HepG2 (cell line): ENCODE measurements at places on chromosomes 7 and 10.

DNA sequence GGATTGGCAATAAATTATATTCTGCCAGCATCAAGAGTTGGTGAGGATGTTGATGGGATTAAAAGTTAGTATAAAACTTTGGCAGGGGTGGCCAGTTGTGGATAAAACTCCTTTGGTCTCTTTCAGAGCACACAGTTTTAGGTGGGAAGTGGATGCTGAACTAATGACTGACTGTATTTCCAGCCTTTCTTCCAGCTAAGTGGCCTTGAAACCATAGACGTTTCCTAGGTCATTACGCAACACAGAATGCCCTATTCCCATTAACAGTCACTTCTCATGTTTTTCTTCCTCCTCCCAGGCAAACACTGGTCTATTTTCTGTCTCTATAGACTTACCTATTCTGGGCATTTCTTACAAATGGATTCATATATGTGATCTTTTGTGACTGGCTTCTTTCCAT is 467.4 kb downstream of the NEBL start:
- no peak overlapping the region for H3K27ac ChIP-seq
- H3K4me1 ChIP-seq: no peaks in the 10 kb centered on the region
- H3K4me3 ChIP-seq: no peak overlapping the region
- H3K36me3 ChIP-seq: no peaks in the 10 kb centered on the region
- no peaks in the 10 kb centered on the region for H3K27me3 ChIP-seq

GRCh38 chr7:112286250-112287086 is 80.0 kb downstream of the ZNF277 start:
- H3K27me3 ChIP-seq: no peaks in the 10 kb centered on the region
- no peak for DNase-seq
- peaks cover 25% of the 10 kb centered on the region; the same call in 2 of the 3 replicates for H3K36me3 ChIP-seq
- H3K27ac ChIP-seq: no peak overlapping the region

- DNase-seq: no peak
- peaks cover 10% of the 10 kb centered on the region for H3K4me1 ChIP-seq
- no peak overlapping the region for H3K4me3 ChIP-seq
- H3K27me3 ChIP-seq: peaks cover 7% of the 10 kb centered on the region; the same call in 2 of the 3 replicates
Observed at GRCh38 chr10:130370721-130371120, 234.5 kb downstream of the GLRX3 start.

DNA sequence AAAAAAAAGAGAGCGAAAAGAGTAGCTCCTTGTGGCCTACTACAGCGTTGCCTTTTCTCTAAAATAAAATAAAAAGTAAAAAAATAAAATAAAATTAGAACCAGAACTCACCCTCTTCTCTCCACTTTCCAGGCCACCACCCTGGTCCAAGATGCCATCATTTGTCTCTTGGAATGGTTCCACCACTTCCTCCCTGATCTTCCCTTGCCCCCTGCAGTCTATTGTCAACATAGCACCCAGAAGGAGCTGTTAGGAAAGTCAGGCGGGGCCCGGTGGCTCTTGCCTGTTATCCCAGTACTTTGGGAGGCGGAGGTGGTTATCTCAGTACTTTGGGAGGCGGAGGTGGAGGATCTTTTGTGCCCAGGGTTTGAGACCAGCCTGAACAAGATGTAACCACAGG is 7.6 kb upstream of the GRID2IP start:
- no peaks in the 10 kb centered on the region for H3K36me3 ChIP-seq
- no peak overlapping the region for H3K4me3 ChIP-seq
- DNase-seq: peak; percentile 73
- no peak overlapping the region for H3K27ac ChIP-seq

GRCh38 chr10:101266381-101267289 is 37.4 kb upstream of the LBX1 start:
- H3K4me3 ChIP-seq: no peak overlapping the region
- H3K36me3 ChIP-seq: no peaks in the 10 kb centered on the region
- no peak overlapping the region for H3K27ac ChIP-seq
- H3K4me1 ChIP-seq: no peaks in the 10 kb centered on the region

GRCh38 chr7:75601539-75601938 is 109.4 kb downstream of the SPDYE5 start:
- H3K27me3 ChIP-seq: no peaks in the 10 kb centered on the region
- H3K4me1 ChIP-seq: no peaks in the 10 kb centered on the region
- H3K36me3 ChIP-seq: no peaks in the 10 kb centered on the region
- DNase-seq: no peak
- no peak overlapping the region for H3K4me3 ChIP-seq
- no peak overlapping the region for H3K27ac ChIP-seq

GRCh38 chr10:48993627-48994026 is 54.0 kb upstream of the LRRC18 start:
- H3K27me3 ChIP-seq: no peaks in the 10 kb centered on the region
- H3K4me3 ChIP-seq: no peak overlapping the region
- no peaks in the 10 kb centered on the region for H3K4me1 ChIP-seq
- no peaks in the 10 kb centered on the region for H3K36me3 ChIP-seq
- DNase-seq: no peak
- H3K27ac ChIP-seq: no peak overlapping the region

DNA sequence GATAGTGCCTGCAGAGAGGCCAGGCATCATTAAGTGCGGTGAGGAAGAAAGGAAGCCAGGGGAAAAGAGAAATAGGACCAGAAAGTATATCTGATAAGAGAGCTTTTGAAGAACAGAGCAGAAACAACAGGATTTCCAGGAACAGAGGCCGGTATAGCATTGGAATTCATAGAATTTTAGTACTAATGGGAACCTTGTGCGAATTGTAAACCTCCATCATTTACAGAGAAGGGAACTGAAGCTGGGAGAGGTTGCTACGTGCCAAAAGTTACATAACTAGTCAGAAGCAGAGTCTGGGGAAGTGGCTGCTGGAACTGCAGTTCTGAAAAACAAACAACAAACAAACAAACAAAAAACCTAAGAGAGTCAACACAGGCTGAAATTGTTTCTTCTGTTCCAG is 5.4 kb upstream of the ZMYND11 start:
- H3K4me3 ChIP-seq: no peak overlapping the region
- H3K36me3 ChIP-seq: no peaks in the 10 kb centered on the region
- H3K27ac ChIP-seq: no peak overlapping the region
- DNase-seq: no peak
- no peaks in the 10 kb centered on the region for H3K27me3 ChIP-seq

DNA sequence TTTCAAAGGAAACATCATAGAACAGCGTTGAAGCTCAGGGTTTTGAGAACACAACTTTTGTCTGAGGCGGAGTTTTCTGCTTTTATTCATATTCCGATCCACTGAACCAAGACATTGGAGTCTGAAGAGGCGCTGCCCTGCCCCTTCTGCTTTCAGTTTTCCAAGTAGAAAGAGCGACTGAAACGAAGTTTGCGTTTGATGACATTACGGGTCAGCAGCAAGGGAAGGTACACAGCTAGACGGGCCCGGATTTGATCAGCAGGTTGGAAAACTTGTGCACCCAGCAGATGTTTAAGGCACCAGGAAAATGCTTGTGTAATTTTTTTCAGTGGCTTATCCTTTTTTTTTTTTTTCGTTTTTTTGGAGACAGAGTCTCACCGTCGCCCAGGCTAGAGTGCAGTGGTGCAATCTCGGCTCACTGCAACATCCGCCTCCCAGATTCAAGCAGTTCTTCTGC is 720 bp downstream of the SUN1 start:
- DNase-seq: no peak
- peaks cover 23% of the 10 kb centered on the region for H3K4me1 ChIP-seq
- no peak overlapping the region for H3K4me3 ChIP-seq
- H3K27me3 ChIP-seq: no peaks in the 10 kb centered on the region

- peaks cover 3% of the 10 kb centered on the region; the same call in 1 of the 3 replicates for H3K27me3 ChIP-seq
- no peak overlapping the region for H3K27ac ChIP-seq
- no peak for DNase-seq
- H3K36me3 ChIP-seq: no peaks in the 10 kb centered on the region
- no peak overlapping the region for H3K4me3 ChIP-seq
Observed at GRCh38 chr10:14414901-14415300, 84.2 kb upstream of the FRMD4A start.

DNA sequence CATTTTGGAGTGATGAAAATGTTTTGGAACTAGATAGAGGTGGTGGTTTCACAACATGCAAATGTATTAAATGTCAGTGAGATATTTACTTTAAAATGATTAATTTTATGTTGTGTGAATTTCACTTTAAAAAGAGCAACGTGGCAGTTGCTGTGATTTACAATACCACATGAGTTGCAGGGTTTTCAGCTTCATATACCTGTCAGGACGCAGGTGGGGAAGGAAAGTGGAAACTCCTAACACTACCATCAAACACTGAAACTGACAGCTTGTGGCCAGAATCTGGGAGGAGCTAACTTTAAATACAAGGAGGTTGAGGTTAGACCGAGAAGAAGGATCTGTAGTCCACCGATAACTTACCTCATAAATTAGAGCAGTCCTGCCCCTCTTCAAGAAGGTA is 168.9 kb upstream of the TMEM72 start:
- no peak for DNase-seq
- H3K27ac ChIP-seq: no peak overlapping the region
- H3K4me1 ChIP-seq: peaks cover 4% of the 10 kb centered on the region; the same call in 1 of the 2 replicates

- no peak overlapping the region for H3K4me3 ChIP-seq
- DNase-seq: no peak
- no peaks in the 10 kb centered on the region for H3K36me3 ChIP-seq
- peaks cover 39% of the 10 kb centered on the region for H3K4me1 ChIP-seq
- H3K27ac ChIP-seq: no peak overlapping the region
Observed at GRCh38 chr7:140316165-140316661, 82.1 kb downstream of the SLC37A3 start.

- no peak overlapping the region for H3K27ac ChIP-seq
- no peaks in the 10 kb centered on the region for H3K4me1 ChIP-seq
- H3K4me3 ChIP-seq: no peak overlapping the region
- no peaks in the 10 kb centered on the region for H3K27me3 ChIP-seq
- no peak for DNase-seq
- no peaks in the 10 kb centered on the region for H3K36me3 ChIP-seq
Observed at GRCh38 chr7:15719311-15719710, 32.8 kb upstream of the MEOX2 start.

DNA sequence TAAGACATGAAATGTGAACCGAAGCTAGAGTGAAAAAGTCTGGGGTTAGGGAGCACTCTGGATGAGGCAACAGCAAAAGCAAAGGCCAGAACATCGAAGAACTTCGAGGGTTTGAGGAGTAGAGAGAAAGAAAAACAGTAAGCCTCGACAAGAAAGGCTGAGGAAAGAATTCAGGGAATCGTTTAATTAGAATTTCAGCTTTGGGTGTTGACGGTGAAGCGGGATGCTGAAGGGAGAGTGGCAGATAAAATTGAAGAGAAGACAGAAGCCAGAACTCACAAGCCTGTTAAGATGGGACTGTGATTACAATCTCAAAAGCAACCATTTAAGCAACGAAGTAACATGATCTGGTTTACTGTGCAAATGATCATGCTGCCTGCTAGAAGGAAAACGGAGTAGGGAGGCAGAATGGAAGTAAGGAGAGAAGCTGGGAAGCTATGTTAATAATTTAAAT is 2.1 kb downstream of the TRDMT1 start:
- no peak overlapping the region for H3K27ac ChIP-seq
- peaks cover 32% of the 10 kb centered on the region for H3K4me1 ChIP-seq
- no peak overlapping the region for H3K4me3 ChIP-seq
- DNase-seq: no peak

GRCh38 chr7:30244340-30244739 is 40.1 kb upstream of the ZNRF2 start:
- H3K36me3 ChIP-seq: no peaks in the 10 kb centered on the region
- no peaks in the 10 kb centered on the region for H3K27me3 ChIP-seq
- no peak overlapping the region for H3K4me3 ChIP-seq
- no peak overlapping the region for H3K27ac ChIP-seq
- peaks cover 55% of the 10 kb centered on the region for H3K4me1 ChIP-seq
- DNase-seq: no peak

DNA sequence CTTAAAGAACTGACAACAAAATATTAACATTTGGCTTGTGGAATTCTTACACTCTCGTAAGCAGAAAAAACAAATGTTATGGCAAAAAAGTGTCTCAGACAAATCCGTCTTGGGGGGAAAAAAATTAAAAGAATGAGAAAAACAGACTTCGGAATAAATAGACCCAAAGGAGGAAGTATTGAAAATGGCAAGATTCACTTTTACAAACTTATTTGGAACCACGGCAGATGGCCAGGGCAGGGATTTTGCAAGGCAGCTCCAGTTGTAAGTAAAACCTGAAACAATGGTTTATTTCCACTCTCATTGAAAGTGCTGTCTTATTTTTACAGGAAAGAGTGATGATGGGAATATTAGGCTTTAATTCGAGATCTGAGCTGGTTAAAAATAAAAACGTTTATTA is 1.5 kb upstream of the ZNF438 start:
- no peaks in the 10 kb centered on the region for H3K27me3 ChIP-seq
- DNase-seq: no peak
- no peak overlapping the region for H3K4me3 ChIP-seq
- peaks cover 24% of the 10 kb centered on the region for H3K4me1 ChIP-seq
- no peaks in the 10 kb centered on the region for H3K36me3 ChIP-seq

DNA sequence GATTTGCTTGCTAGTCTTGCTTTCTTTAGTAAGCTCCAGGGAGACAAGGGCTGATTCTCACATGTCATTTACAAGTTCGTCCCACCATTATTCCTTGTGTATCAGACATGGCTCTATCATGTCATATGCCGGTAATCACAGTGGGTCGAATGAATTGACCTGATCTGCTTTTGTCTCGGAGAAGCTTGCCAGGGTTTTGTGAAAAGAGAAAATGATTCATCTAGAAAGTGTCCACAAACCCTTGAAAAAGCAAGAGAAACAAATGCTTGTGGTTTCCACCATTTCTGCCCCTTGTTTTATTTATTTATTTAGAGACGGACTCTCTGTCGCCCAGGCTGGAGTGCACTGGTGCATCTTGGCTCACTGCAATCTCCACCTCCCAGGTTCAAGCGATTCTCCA is 278.5 kb downstream of the TCF7L2 start:
- no peak overlapping the region for H3K4me3 ChIP-seq
- H3K36me3 ChIP-seq: no peaks in the 10 kb centered on the region
- no peaks in the 10 kb centered on the region for H3K4me1 ChIP-seq
- DNase-seq: no peak
- no peak overlapping the region for H3K27ac ChIP-seq
- H3K27me3 ChIP-seq: peaks cover 31% of the 10 kb centered on the region; the same call in 2 of the 3 replicates

GRCh38 chr10:96687317-96688012 is 32.8 kb downstream of the PIK3AP1 start:
- no peak overlapping the region for H3K4me3 ChIP-seq
- no peaks in the 10 kb centered on the region for H3K36me3 ChIP-seq
- DNase-seq: no peak
- no peaks in the 10 kb centered on the region for H3K4me1 ChIP-seq
- H3K27me3 ChIP-seq: no peaks in the 10 kb centered on the region
- no peak overlapping the region for H3K27ac ChIP-seq

DNA sequence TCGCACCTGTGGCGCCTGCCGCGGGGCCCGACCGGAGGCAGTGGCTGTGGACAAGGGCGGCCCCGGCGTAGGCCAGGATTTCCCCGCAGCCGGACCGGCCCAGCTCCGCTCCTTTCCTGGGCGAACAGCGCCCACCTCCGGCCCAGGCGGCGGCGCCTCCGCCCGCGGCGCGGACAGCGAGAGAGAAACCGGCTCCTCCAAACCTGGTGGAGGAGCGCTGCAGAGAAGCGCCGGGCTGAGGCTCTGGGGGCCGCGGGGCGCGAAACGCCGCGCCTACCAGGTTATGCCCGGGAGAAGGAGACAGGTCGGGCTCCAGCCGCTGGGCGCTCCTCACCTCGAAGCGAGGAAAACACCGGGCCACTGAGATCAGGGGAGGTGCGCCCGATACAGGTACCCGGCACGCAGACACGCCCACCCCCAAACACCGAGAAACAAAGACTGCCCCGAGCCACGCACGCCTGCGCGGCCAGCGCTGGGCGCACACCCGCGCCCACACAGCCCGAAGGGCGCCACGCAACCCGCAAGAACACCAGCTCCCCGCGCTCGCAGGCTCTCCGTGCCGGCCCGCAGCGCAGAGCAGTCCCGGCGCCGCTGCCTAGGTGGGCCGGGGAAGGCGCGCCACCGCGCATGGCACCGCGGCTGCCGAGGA is 3.3 kb downstream of the GRID1 start:
- H3K4me3 ChIP-seq: no peak overlapping the region
- no peak for DNase-seq
- H3K36me3 ChIP-seq: no peaks in the 10 kb centered on the region

- no peak overlapping the region for H3K27ac ChIP-seq
- H3K36me3 ChIP-seq: no peaks in the 10 kb centered on the region
Observed at GRCh38 chr10:70604106-70604505, 1.6 kb upstream of the PRF1 start.
